PC-3 (cell line): ENCODE measurements at places on chromosomes 4 and X. TPM values are rescaled to one million over a fixed set of nuclear protein-coding genes. Genes with fewer than 3 reads are reported as not detected.

SMPX gene
- not detected in 2 replicates for total RNA-seq

MAGEC1 gene
- not detected in 2 replicates for total RNA-seq

CASP6 gene
- 33.7 and 36.7 TPM in 2 replicates for total RNA-seq

PROM1 gene
- not detected in 2 replicates for total RNA-seq

GPR34 gene
- total RNA-seq: not detected in 2 replicates

USP26 gene
- total RNA-seq: not detected in 2 replicates

STS gene
- 3.1 and 3.3 TPM in 2 replicates for total RNA-seq

TAF7L gene
- total RNA-seq: 0.35 TPM in 1 of 2 replicates, not detected in the other

MAGED2 gene
- 61.4 and 67.9 TPM in 2 replicates for total RNA-seq

TLR3 gene
- total RNA-seq: 0.33 TPM in 1 of 2 replicates, not detected in the other

DNA sequence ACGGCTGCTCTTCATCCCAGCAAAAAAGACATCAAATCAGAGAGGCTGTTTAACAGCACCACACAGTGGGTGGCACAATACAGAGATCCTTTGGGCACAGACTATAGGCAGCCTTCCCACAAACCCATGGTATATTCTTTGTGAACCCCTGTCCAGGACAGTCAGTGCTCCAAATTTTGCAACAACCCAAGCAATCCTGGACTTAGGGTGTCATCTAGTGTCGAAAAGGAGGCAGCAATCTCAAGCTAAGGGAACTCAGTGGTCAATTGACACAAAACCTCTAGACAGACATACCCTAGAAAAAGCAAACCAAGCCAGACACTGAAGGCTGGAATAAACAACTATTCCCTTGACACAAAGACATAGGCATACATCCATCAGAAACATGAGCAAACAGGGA, 137.4 kb downstream of the BMP15 start:
- H3K27me3 ChIP-seq: no peaks in the 10 kb centered on the region
- no peak for DNase-seq
- H3K27ac ChIP-seq: no peak overlapping the region

DNA sequence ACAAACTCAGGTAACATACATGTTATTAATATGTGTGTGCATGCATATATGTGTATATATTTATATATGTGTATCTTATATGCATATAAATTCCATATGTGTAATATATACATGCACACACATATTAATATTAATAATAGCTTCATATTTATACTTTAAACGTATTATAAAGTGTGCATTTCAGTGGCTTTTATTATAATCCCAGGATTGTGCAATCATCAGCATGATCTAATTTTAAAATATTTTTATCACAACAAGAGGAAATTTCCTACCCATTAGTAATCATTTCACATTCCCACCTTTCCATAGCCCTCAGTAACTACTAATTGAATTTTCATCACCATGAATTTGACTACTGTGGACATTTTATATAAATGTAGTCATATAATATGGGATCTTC, 2211.9 kb upstream of the TENM3 start:
- no peaks in the 10 kb centered on the region for H3K27me3 ChIP-seq
- H3K4me3 ChIP-seq: no peak overlapping the region
- H3K36me3 ChIP-seq: no peaks in the 10 kb centered on the region
- no peak overlapping the region for H3K27ac ChIP-seq
- no peaks in the 10 kb centered on the region for H3K4me1 ChIP-seq

GRCh38 chr4:123125477-123125876, 203.1 kb upstream of the NUDT6 start:
- H3K27ac ChIP-seq: no peak overlapping the region
- no peaks in the 10 kb centered on the region for H3K27me3 ChIP-seq
- no peaks in the 10 kb centered on the region for H3K36me3 ChIP-seq

- H3K27me3 ChIP-seq: no peaks in the 10 kb centered on the region
- no peak for DNase-seq
- no peaks in the 10 kb centered on the region; the same call in 1 of the 2 replicates for H3K36me3 ChIP-seq
- no peak overlapping the region for H3K4me3 ChIP-seq
- no peak overlapping the region for H3K27ac ChIP-seq
- no peaks in the 10 kb centered on the region for H3K4me1 ChIP-seq
These were observed 20.2 kb downstream of the ZDHHC9 start for GRCh38 chrX:129823522-129823921.

- H3K27ac ChIP-seq: no peak overlapping the region
- DNase-seq: peak; percentile 3
- H3K4me1 ChIP-seq: no peaks in the 10 kb centered on the region
- no peaks in the 10 kb centered on the region for H3K36me3 ChIP-seq
- peaks cover 50% of the 10 kb centered on the region for H3K27me3 ChIP-seq
- peak overlapping the region; percentile 60 for H3K4me3 ChIP-seq
These were observed 2184.4 kb upstream of the TENM3 start for GRCh38 chr4:180058691-180059215.

- H3K36me3 ChIP-seq: no peaks in the 10 kb centered on the region
- peak; percentile 89 for DNase-seq
- peak overlapping the region; percentile 97 for H3K27ac ChIP-seq
- H3K4me1 ChIP-seq: peaks cover 26% of the 10 kb centered on the region
These were observed 95.9 kb upstream of the RPS6KA3 start for GRCh38 chrX:20362268-20363267.

- no peak for DNase-seq
- H3K4me1 ChIP-seq: no peaks in the 10 kb centered on the region
- no peaks in the 10 kb centered on the region for H3K36me3 ChIP-seq
- no peak overlapping the region for H3K4me3 ChIP-seq
- H3K27me3 ChIP-seq: no peaks in the 10 kb centered on the region
These were observed 502.8 kb downstream of the CFAP47 start for GRCh38 chrX:36422368-36422767.

DNA sequence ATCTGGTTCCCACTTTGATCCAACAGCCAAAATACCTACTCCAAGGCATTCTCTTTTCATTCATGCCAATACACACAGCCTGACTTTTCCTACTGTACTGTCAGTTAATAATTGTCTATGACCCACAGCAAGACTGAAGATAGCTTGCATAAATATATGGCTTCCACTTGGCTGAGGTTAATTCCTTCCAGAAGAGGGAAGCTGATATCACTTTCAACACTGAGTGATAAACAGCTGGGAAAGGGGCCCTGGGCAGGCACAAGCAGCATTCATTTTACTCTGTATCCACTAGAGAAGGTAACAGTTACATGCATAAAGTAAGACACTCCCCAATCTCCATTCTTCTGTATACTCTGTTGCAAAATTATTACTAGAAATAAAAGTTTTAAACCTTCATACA, 200.2 kb upstream of the UGT8 start:
- H3K27ac ChIP-seq: no peak overlapping the region
- no peak overlapping the region for H3K4me3 ChIP-seq
- H3K4me1 ChIP-seq: 0 out of 2 replicates have a peak, but pooled peaks cover 4% of the 10 kb centered on the region
- no peaks in the 10 kb centered on the region for H3K36me3 ChIP-seq

DNA sequence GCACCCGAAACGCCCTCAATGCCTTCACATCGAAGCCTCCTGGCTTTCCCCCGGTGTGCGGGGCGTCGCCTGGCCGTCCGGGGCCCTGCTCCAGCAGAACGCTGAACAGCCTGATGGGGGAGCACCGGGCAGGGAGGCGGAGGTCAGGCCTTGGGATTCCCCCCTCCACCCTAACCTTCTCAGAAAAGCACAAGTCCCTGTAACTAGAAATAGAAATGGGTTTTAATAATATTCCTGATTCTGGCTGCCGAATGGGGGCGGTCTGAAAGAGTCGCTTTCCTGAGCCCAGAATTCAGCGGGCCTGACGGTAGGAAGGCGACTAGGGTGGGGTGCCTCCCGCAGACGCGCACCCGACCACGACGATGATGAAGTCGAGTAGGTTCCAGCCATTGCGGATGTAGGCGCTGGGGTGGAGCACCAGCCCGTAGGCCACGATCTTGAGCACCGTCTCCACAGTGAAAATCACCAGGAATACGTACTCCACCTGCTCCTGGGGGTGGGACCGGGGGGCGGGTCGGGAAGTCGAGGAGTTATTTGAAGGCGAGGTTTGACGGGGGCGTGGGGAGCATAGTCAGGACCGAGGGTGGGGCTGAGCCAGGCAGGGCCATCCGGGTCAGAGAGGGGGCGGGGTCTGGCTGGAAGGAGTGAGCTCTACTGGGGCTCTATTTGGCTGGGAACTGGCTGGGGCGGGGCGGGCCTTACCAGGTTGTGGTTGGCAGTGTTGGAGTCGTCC, 2.5 kb downstream of the CACNA1F start:
- H3K36me3 ChIP-seq: no peaks in the 10 kb centered on the region
- no peaks in the 10 kb centered on the region for H3K4me1 ChIP-seq

GRCh38 chr4:185745891-185746290, 66.1 kb downstream of the SORBS2 start:
- no peaks in the 10 kb centered on the region for H3K4me1 ChIP-seq
- no peak for DNase-seq
- H3K27me3 ChIP-seq: no peaks in the 10 kb centered on the region

DNA sequence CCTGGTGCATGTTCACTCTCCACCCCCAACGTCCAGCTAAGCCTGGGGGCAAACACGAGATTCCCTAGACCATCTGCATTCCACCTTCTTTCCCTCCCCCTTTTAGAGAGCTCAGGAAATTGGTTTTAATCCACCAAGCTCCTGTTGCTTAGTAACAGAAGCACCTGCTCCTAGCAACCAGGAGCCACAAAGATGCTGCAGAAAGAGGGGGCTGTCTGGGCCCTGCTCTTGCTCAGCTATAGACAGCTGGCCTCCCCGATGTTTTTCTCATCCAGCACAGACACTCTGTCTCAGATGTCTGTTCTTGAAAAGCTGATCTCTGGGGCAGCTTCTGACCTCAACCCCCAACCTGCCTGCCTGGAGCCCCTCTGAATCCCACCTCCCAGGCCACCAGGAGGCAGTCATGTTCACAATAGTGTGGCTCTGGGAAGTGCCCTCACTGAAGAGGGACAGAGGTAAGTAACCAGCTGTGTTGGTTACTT, 71.5 kb downstream of the SLC16A2 start:
- H3K27me3 ChIP-seq: no peaks in the 10 kb centered on the region
- no peak overlapping the region for H3K4me3 ChIP-seq
- H3K36me3 ChIP-seq: no peaks in the 10 kb centered on the region
- no peak overlapping the region for H3K27ac ChIP-seq

DNA sequence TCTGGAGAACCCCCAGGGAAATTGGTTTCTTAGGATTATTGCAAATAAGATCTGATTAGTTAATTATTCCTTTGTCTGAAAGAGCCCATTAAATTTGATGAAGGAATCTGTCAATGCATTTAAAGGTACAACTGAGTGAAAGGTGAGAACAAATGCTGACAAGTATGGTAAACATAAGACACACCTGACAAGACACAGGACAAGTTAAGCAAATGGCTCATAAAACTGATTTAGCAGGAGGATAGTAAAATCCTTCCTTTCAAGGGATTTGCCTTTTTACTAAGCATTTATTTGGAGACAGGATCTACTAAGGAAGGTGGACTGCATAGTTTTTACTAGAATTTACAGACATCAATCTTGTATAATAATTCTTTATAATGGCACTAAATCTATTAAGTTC, 553.9 kb downstream of the SPRY1 start:
- no peak for DNase-seq
- no peak overlapping the region for H3K27ac ChIP-seq
- H3K27me3 ChIP-seq: no peaks in the 10 kb centered on the region
- H3K4me3 ChIP-seq: no peak overlapping the region
- H3K4me1 ChIP-seq: peaks cover 11% of the 10 kb centered on the region; the same call in 1 of the 2 replicates

- H3K4me1 ChIP-seq: peaks cover 19% of the 10 kb centered on the region
- no peaks in the 10 kb centered on the region for H3K27me3 ChIP-seq
- no peak overlapping the region for H3K27ac ChIP-seq
- H3K4me3 ChIP-seq: no peak overlapping the region
- no peak for DNase-seq
- no peaks in the 10 kb centered on the region; the same call in 1 of the 2 replicates for H3K36me3 ChIP-seq
These were observed 5.2 kb downstream of the UGDH start for GRCh38 chr4:39522068-39522467.

GRCh38 chrX:8043121-8043520, 115.9 kb upstream of the PNPLA4 start:
- H3K27me3 ChIP-seq: no peaks in the 10 kb centered on the region
- no peak for DNase-seq
- H3K4me3 ChIP-seq: no peak overlapping the region
- H3K27ac ChIP-seq: no peak overlapping the region
- H3K4me1 ChIP-seq: no peaks in the 10 kb centered on the region
- no peaks in the 10 kb centered on the region for H3K36me3 ChIP-seq

- no peak overlapping the region for H3K27ac ChIP-seq
- H3K4me1 ChIP-seq: no peaks in the 10 kb centered on the region
- no peaks in the 10 kb centered on the region for H3K27me3 ChIP-seq
- H3K4me3 ChIP-seq: no peak overlapping the region
- no peaks in the 10 kb centered on the region for H3K36me3 ChIP-seq
These were observed 550.5 kb downstream of the PDHA2 start for GRCh38 chr4:96390404-96390803.

GRCh38 chr4:89299153-89299791, 8.3 kb downstream of the GPRIN3 start:
- no peak overlapping the region for H3K4me3 ChIP-seq
- H3K4me1 ChIP-seq: no peaks in the 10 kb centered on the region
- peaks cover 67% of the 10 kb centered on the region for H3K27me3 ChIP-seq
- no peaks in the 10 kb centered on the region for H3K36me3 ChIP-seq
- DNase-seq: no peak

GRCh38 chr4:112327965-112328733, 31.0 kb downstream of the ALPK1 start:
- no peaks in the 10 kb centered on the region for H3K4me1 ChIP-seq
- peak; percentile 72 for DNase-seq
- no peak overlapping the region for H3K4me3 ChIP-seq
- no peaks in the 10 kb centered on the region for H3K36me3 ChIP-seq
- H3K27me3 ChIP-seq: no peaks in the 10 kb centered on the region
- no peak overlapping the region for H3K27ac ChIP-seq

DNA sequence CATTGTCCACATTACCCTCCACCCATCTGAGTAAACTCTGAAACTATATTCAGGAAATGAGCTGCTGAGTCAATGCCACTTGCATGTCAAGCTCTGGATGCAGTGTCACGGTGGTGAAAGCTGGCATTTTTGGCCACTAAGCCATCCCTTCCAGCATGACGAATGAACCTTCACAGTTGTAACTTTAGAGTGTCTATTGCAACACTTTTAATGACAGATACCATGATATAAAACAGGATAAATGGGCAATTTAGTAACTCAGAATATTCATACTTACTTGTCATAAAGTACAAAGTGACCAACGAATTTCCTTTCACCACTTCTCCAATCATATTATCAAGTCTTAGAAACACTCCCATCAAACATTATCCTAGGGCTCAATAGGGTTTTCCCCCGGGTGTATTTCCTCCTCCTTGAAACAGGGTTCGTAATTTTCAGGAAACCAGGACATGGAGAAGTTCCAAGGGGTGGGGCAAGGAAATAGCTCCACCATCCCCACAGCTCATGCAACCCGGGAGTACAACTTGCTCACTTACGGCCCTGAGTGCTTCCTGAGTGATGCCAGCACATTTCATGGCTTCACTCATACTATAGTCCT, 73.1 kb downstream of the MTHFD2L start:
- H3K27me3 ChIP-seq: no peaks in the 10 kb centered on the region
- H3K4me1 ChIP-seq: peaks cover 39% of the 10 kb centered on the region
- DNase-seq: peak; percentile 99

- no peak for DNase-seq
- peaks cover 68% of the 10 kb centered on the region for H3K27me3 ChIP-seq
- H3K4me1 ChIP-seq: peaks cover 4% of the 10 kb centered on the region; the same call in 1 of the 2 replicates
These were observed 570 bp upstream of the RNF128 start for GRCh38 chrX:106725931-106726330.

DNA sequence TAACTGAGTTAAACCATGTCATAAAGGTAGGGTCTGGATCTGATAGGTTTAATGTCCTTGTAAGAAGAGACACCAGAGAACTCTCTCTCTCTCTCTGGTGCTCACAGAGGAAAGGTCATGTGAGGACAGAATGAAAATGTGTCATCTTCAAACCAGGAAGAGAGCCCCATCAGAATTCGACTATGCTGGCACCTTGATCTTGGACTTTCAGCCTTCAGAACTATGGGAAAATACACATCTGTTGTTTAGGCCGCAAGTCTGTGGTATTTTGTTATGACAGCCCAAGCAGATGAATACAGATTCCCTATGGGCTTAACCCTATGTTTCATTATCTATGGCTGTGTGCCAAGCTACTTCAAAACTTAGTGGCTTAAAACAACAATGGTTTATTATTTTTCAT, 105.5 kb upstream of the DDIT4L start:
- no peaks in the 10 kb centered on the region; the same call in none of the 2 replicates for H3K4me1 ChIP-seq
- no peaks in the 10 kb centered on the region for H3K36me3 ChIP-seq
- no peak overlapping the region for H3K4me3 ChIP-seq
- no peaks in the 10 kb centered on the region for H3K27me3 ChIP-seq
